ENCODE measurements at places on chromosomes 3 and 15.
A peak's percentile ranks its signal among the peaks of the same experiment; 100 is the strongest.

GRCh38 chr3:129160891-129161859 is at the start of gene ISY1:
ISY1 (minus strand) TSS chr3:129161063; CDS start chr3:129160975, 88 bp downstream.
- DNase-seq: peak; percentile 87

GRCh38 chr15:71463156-71463665 is 347.1 kb upstream of the NR2E3 start:
- no peak for DNase-seq

DNA sequence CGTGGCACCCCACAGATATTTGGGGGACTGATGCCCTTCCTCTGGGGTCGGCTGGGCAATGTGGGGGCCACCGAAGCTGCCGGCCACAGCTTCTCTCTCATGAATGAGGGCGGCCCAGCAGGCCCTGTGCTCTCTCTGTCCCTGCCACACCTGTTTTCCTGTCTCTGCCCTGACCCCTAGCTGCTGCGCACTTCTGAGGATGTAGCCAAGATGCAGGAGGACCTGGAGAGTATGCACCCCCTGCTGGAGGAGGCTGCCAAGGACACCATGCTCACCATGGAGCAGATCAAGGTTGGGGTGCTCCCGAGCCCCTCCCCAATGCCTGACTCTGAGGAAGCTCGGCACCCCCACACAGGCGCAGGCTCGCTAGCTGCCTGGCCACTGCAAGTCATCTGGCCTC is 59.7 kb downstream of the SEMA3G start:
- DNase-seq: no peak

GRCh38 chr3:161600173-161600572 is 103.6 kb downstream of the OTOL1 start:
- DNase-seq: no peak

- no peak for DNase-seq
Observed at GRCh38 chr15:69463182-69463756, 10.7 kb downstream of the RPLP1 start.

DNA sequence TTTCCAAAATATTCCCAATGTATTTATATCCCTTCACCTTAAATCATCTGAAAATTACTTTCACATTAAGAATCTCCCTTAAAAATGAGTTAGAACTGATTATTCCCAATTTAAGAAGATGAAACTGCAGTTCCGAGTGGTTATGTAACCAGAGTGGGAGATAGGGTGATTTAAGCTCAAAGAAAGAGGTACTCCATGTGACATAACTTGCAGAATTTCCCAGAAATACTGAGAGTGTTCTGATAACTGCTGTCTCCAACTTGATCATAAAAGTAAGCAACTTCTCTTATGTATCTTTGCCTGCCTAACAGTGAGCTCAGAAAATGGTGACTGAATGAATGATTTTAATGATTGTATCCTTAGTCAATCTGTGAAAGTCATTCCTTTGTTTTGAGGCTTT is 32.3 kb downstream of the ARRDC4 start:
- no peak for DNase-seq

DNA sequence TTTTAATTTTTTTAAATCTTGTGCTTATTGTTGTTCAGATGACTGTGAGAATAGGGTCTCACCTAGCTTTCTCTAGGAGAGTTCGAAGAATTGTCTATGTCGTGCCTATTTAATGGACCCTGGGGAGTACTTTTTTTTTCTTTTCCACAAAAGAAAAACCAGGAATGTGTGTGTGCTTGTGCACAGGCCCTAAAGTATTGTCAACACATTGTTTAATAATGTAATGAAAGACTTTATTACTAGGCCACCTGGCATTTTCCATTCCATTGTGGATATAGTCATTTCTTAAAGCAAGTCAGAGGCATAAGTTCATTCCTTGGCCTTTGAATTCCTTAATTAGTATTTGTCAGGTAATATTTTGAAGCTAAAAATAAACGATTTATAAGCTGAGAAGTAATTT is 135.9 kb downstream of the KLHL25 start:
- DNase-seq: no peak

GRCh38 chr3:72126441-72127223 is 341.7 kb upstream of the PROK2 start:
- DNase-seq: no peak

GRCh38 chr3:161393803-161394202 is 22.5 kb upstream of the SPTSSB start:
- DNase-seq: no peak

GRCh38 chr15:87871258-87871681 is 385.3 kb downstream of the NTRK3 start:
- DNase-seq: no peak

GRCh38 chr3:178982137-178982536 is 89.5 kb downstream of the ZMAT3 start:
- DNase-seq: no peak

GRCh38 chr3:161333696-161334095 is 37.6 kb downstream of the SPTSSB start:
- no peak for DNase-seq

DNA sequence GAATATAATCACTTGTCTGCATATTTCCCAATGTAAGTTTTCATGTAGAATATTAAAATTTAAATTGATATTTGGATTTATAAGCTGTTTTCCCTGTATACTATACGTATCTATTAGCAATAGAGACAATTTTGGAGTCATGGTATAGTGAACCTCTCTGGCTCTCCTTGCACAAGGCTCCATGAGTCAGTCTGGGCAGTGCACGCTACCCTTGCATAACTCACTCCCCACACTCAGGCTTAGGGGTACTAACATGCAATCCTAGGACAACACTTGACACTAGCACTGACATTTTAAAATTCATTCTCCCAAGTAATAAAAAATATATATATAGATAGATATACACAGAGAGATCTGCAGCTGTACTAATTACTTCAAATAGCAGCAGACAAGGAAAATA is 39.2 kb downstream of the SLC24A1 start:
- no peak for DNase-seq

DNA sequence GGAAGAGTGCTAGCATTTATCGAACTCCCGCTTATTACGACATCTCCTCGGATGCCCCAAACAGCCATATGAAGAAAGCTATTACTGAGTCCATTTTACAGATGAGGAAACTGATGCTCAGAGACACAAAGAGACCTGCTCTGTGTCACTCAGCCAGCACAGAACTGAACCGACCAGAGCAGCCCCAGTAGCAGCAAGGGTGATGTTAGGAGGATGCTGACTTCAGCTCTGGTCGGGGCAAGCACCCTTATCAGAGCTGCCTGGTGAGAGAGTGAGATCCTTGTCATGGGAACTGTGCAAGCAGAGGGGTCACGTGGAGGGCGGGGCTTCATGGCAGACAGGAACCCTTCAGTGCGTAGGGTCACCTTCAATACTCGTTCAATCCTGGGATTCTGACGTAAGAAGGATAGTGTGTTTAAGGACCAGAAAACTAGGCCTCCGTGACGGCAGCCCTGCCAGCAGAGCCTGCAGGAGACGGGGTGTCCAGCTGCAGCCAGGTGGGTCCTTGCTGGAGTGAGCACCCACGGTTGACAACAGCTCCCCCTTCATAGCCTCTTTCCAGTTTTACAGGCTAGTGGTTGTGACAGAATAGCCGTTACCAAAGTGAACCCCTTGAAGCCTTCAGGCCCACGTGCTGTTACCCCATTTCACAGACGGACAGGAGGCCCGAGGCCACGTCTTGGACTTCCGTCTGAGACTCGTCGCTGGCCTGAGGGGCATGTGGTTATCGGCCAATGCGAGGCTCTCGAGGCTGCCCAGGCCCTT is 12.0 kb upstream of the IQSEC1 start:
- DNase-seq: no peak

DNA sequence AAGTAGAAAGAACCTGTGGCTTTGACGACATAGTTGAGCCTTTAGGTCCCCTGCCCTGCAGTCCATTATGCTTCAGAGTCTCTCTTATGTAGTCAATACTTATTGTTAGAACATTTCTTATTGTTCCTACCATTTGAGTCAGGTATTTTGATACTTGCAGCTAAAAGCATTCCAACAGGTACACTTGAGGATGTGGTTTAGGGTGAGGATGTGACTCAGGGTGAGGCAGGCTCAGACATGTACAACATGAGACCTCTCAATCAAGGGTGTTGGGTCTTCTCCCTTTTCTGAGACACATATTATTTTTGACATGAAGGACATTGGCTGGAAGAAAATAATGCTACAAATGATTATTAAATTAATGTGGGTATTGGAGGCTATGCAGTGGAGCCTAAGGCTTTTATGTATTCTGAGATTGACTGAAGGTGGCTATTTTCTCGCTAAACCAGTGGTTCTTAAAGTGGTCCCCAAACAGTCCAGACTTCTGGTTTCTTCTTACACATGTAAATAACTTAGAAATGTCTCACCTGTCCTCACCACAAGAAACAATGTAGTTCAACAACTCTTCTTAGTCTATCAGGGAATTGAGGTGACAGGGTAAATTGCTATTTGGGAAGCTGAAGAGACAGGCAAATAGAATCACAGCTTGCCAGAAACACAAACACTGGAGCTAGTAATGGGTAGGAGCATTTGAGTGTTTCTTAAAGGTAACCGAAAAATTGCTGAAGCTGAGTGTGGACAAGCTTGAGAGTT is 135.5 kb upstream of the ZPLD1 start:
- no peak for DNase-seq

GRCh38 chr3:67602816-67603215 is 51.6 kb downstream of the SUCLG2 start:
- no peak for DNase-seq

DNA sequence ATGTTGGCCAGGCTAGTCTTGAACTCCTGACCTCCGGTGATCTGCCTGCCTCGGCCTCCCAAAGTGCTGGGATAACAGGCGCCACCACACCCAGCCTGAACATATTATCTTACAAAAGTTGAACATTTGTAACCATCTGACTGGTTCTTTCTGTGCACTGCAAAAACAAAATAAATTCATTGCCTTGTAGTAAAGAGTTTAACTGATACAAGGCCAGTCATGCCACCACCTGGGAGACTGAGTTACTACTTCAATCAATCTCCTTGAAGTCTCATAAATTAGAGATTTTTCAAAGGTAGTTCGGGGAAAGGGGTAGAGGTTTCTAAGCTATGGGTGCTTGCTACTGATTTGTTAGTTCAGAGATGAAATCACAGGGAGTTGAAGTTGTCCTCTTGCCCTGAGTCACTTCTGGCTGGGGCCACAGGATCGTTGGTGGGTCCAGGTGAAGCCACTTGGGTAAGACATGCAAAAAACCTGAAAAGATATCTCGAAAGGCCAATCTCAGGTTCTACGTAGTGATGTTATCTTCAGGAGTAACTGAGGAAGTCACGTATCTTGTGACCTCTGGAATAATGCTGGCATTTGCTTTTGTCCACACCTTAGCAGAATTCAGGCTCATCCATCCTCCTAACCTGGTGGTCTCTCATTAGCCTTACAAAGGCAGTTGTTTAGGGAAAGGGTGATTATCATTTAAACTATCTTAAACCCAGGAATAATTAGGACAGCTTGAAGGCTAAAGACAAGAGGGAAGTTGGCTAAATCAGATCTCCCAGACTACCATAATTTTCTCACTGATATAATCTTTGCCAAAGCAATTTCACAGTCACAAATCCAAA is 33.7 kb downstream of the ZBTB11 start:
- no peak for DNase-seq
